ENCODE measurements at places on chromosomes 1 and 21.

GRCh38 chr1:113903501-113904292, 902 bp downstream of the AP4B1 start:
- DNase-seq = no peak

GRCh38 chr1:172278478-172278877, 142.0 kb upstream of the C1orf105 start:
- DNase-seq = no peak

GRCh38 chr1:8858112-8858668, 20.3 kb downstream of the ENO1 start:
- DNase-seq = no peak

DNA sequence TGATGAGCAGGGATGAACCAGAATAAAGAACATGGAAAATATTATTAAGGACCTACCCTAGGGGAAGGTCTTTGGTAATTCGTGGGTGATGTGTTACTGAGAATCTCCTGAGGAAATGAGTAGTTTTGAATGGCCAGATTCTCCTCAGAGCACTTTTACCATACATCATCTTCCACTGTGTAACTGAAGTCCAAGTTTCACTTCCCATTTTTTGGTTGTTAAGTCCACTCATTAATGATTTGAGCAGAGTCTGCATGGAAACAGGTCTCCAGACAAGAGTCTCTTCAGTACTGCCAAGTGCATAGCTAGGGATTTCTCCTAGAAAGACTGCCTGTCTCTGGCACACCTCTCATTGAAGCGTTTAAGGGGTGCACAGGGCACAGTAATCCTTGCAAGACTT, 48.7 kb upstream of the PCP4 start:
- no peak for DNase-seq

GRCh38 chr1:116948046-116948445, 38.3 kb downstream of the PTGFRN start:
- no peak for DNase-seq

DNA sequence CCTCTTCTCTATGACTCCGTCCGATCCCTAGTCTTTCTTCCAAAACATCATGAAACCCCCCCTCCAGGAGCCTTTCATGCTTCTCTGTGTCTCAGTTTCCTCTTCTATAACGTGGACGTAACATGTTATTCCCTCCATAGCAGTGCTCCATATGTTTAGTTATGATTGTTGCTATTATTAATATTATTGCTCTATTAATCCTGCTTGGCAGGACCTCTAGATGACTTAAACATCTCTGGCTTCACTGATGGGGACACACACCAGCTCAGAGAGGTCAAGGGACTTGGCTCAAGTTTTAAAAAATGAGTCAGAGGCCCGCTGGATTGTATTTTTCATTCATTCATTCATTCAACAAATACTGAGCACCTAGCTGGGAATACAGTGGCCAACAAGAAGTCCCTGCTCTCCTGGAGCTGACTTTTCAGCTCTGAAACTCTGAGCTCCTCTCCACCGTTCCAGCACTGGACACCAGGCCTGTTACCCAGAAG, 404 bp upstream of the CPLANE2 start:
- no peak for DNase-seq

DNA sequence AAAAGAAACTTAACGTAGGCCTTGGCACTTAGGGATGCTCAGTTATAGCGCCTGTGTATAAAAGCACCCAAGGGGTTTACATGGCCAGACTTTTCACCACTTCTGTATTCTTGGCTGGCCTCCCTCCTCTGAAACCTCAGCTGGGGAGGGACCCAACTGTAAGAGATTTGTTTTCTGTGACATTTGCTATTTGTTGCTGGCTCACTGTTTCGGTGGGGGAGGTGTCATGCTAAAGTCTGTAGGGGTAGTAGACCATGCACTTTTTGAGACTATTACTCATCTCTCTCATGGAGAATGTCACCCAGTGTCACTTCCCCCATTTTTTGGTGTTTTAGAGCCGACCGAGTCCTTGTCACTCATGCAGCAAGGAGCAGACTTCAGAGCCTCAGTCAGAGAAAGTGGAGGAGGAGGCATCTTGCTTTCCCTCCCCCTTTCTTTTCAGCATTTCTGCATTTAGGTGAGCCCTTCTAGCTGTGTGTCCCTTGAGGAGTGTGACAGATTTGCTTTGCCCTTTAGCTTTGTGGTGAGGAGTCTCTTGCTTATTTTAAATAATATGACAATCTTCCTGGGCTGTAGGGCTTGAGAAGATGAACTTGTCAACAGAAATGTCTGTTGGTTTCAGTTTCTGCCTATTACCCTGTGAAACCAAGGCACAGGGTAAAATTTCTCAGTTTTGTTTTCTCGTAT, 160.1 kb downstream of the FASLG start:
- DNase-seq = no peak

DNA sequence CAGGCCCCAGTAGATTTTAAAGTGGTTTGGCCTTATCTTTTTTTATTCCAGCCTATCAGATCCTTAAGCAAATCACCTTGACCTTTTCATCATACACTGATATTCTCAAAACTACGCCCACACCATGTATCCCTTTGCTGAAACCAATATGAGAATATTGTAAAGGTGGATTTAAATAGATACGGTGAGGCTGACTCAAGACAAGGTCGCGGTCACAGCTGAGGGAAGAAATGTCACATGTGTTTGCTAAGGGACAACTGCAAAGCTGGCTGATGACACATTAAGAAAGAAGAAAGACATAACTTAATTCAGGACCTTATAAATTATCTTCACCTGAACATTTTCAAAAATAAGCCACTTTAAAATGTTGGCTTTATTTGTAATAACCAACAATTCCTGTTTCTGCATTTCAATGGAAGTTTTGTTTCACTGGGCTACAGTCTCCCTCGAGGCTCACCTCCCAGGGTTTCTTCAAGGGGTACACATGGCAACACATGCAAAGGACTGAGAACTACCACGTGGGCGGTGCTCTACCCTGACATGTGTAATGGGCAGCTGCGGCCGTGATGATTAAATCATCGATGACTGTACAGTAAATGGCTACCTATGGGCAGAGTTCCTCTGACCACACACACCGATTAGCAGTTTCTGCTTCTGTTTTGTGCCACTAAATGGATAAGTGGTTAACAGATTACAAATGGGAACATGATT, 189.5 kb downstream of the SIPA1L2 start:
- no peak for DNase-seq

GRCh38 chr1:169595764-169596711, 9.8 kb upstream of the F5 start:
- DNase-seq = no peak

- DNase-seq = no peak
These were observed 59.9 kb upstream of the SELENON start for GRCh38 chr1:25740071-25740470.

DNA sequence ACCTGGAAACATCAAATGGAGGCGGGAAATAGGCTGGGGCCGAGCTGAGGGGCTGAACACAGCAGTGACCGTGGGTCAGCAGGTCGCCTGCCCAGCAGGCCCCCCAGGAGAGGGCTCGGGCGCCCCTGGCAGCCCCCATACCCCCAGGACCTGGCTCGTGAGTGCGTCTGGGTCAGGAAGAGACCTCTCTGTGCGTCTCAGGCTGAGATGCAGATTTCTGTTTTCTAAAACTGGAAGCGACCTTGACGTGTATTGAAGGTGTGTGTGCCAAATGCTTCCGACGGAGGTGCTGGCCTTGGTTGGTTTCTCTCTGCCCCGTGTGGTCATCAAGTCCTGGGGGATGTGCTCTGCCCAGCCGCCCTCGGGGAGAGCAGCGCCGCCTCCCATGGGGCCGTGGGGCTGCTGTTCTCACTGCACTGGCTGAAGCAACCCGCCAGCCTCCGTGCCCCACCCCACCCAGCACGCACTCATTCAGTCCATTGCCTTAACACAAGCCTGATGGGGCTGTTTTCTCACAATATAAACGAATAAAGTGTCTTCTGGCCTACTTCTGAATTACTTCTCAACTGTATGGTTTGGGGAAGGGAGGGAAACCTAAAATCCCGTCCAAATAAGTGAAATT, 7.4 kb downstream of the PEX10 start:
- no peak for DNase-seq

GRCh38 chr1:244778344-244778743, 57.1 kb upstream of the COX20 start:
- no peak for DNase-seq

GRCh38 chr1:230943048-230943593, 35.5 kb downstream of the TTC13 start:
- DNase-seq = no peak

DNA sequence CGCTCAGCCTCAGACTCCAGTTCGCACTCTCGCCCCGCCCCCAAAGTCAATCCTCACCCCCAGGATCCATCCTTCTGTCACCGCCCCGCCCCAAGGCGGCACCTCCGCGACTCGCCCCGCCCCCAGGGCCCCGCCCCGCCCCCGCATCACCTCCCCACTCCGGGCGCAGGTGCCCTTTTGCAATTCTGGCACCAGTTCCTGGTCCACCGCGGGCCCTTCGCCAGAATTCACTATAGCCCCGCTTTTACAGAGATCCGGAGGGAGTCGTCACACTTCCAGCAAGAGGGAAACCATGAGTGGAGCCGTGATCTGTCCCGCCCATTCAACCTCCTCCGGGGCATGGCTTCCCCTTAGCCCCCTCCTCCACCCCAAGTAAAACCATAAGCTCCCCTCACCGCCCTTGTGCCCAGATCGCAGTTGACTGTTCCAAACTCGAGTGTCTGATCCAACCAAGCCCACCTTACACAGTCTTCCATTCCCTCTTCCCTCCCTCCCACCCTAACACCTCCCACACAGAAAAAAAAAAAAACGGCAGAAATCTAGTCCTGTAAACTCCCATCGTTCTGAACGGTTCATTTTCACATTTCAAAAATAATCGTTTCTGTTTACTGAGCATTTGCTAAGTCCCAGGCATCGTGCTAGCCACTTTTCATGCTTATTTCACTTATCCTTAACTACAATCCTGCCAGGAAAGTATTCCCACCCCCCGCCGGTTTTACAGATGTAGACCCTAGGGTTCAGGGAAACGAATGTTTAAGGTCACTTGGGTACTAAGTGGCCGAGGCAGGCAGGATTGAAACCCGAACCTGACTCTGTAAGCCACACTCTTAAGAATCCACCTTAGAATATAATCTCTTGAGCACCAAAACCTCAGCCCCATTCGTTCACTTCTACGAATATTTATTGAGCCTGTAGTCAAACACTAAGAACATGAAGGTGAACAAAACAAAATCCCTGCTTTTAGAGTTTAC, 1.3 kb upstream of the DNAJC16 start:
- no peak for DNase-seq

GRCh38 chr1:220296981-220297380, 24.7 kb upstream of the RAB3GAP2 start:
- DNase-seq = no peak

- no peak for DNase-seq
These were observed 20.6 kb downstream of the IFI16 start for GRCh38 chr1:159030311-159030710.

DNA sequence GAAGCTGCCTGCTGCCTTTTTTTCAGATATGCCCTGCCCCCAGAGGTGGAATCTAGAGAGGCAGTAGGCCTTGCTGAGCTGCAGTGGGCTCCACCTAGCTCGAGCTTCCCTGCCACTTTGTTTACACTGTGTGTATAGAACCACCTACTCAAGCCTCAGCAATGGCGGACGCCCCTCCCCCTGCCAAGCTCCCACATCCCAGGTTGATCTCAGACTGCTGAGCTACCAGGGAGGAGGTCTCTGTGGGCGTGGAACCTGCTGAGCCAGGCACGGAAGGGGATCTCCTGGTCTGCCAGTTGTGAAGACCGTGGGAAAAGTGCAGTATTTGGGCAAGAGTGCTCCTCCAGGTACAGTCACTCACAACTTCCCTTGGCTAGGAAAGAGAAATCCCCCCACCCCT, 65.1 kb downstream of the MSH4 start:
- no peak for DNase-seq

DNA sequence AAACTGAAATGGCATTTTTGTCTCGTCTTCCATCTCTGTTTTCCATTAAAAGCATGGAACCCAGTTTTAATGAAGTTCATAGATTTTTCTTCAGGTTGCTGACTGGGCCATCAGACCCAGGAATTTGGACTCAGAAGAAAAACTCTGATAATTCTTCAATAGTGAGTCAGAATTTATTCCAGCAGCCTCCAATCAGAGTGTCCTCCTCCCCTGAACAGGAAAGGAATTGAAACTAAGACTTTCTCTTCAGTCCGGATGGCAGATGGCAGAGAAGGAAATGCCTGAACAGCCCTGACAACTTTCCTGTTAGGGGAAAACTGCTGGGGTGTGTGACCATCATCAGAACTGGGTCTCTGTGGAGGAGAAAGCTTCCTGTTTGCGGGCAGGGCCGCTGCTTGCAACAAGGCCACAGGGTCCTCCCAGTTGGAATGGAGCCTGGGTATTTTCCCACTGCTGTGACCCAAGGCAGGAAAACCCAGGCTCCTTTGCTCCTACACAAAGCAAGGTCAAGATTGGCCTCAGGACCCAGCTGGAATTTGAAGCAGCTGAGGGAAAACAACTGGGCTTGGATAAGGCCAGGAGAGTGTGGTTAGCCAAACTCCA, 20.7 kb downstream of the CD34 start:
- no peak for DNase-seq

GRCh38 chr1:95512925-95513324, 278.9 kb downstream of the RWDD3 start:
- DNase-seq = no peak

DNA sequence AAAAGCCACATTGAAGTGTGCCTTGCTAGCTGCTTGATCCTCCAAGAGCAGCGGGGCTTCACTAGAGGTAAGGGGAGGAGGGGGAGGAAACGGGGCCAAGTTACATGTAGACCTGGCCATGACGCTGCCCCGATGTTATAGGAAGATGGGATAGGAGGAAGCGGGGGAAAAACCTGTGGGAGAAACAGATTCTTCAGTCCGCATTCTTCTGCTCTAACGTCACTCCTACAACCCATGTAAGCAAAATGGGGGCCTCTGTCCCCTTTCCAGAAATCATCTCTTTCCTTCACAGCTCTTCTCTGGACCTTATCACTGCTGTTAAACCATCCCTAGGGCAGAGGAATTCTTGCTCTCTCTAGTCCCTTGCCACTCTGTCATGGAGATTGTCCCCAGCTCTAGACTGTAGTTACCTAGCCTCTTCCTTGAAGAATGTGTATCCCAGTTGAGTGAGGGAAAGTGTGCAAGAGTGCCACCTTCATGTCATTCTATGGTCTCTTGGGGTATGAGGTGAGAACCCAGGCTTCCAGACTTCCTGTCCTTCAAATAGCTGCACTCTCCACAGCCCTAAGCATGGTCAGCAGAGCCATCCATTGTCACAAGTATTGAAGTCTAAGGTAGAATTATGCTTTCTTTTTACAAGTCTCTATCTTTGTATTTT, 11.4 kb downstream of the PLEKHO1 start:
- DNase-seq = no peak

Measured in NCI-H2029 (cell line).